GM12865 (cell line): ENCODE measurements at places on chromosomes 11 and 22.

DNA sequence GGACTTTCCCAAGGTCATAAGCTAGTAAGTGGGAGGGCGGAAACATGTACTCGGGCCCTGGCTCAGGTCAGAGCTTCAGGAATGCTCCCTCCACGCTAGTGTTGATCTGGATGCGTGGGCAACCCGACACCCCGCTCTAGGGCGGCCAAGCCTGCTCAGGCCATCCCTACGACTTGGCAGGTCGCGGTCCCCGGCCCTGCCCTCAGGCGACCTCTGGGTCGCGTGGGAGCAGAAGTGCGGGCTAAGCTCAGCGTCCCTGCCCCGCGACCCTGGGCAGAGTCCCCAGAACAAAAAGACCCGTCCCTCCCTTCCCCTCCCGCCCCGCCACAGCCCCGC lies 781 bp upstream of the TEF start:
- no peak for DNase-seq

DNA sequence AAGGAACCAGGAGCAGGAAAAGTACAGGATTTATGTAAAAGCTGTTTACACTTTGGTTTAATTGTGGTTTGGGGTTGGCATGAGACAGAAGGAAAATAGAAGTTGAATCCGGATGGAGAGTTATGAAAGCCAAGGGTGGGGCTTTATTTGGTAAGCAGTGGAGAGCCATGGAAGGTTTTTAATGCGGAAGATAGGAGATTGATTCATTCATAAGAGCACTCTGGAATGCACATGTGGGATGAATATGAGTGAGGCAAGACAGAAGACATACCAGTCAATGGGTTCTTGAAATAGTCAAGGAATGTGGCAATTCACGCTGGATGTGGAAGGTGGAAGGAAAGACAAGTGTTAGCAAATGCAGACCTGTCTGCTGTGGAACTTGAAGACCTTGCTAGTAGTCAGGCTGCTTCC lies 9.3 kb upstream of the GLB1L3 start:
- DNase-seq = no peak

- no peak for DNase-seq
Observed at GRCh38 chr11:126534141-126534805, 178.8 kb downstream of the ST3GAL4 start.

GRCh38 chr22:36016684-36017083 lies 11.9 kb downstream of the RBFOX2 start:
- no peak for DNase-seq
